ENCODE measurements at places on chromosomes 4 and X. TPM values are rescaled to one million over a fixed set of nuclear protein-coding genes. Genes with fewer than 3 reads are reported as not detected.
A peak's percentile ranks its signal among the peaks of the same experiment; 100 is the strongest.

DNA sequence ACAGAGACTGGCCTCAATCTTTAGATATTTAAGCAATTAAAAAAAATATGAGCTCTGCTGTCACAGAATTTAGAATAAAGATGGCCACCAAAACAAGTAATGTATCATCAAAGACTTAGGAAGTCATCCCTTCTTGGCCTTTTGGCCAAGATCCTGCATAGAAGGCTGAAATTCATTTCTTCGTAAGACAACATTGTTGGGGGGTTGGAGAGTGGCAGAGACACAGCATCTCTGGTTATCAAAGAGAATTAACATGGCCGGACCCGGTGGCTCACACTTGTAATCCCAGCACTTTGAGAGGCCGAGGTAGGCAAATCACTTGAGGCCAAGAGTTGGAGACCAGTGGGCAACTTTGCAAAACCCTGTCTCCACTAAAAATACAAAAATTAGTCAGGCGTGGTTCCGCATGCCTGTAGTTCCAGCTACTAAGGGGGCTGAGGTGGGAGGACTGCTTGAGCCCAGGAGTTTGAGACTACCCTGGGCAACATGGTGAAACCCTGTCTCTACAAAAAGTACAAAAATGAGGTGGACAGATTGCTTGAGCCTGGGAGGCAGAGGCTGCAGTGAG, 4.0 kb downstream of the PPM1K start:
- DNase-seq, result no peak

- no peak for DNase-seq
Observed at GRCh38 chr4:53599632-53600031, 8.3 kb upstream of the LNX1 start.

The NSG1 gene
- 3.0 TPM for total RNA-seq

DNA sequence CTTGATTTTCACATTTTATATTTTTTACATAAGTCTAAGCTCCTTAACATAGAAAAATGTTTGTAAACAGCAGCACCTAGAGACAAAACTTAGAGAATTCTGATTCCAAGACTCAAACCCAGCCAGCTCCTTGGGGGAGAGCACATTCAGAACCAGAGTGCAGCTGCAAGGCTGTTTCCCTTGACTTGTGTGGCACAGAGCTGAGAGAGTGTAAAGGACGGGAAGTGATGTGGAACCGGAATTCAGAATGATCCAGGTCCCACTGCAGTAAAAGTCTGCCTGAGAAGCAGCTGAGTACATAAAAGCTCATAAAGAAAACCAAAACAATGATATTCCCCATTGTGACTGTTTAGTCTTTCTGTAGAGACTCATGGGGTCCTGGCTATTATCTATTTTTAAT, 713.8 kb downstream of the RAB28 start:
- no peak for DNase-seq

The UGT2B28 gene
- not detected for total RNA-seq

DNA sequence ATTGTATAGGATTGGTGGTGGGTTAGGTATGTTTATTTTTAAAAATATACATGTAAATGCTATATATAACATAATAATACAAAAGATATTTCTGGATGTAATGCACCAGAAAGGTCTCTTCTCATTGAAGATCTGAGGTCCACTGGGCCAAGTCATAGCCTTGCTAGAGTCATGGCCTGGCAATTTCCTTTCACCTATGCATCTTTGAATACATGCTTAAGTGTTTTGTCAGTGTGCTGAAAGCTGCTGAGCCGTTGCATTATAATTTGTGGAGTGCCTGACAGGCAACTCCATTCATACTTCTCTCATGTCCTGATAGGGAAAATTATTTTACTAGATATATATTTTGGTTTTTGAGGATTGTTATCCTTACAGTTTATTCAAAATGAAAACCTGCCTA, 410.2 kb upstream of the CT83 start:
- DNase-seq, result no peak

GRCh38 chr4:20384456-20384855, 132.8 kb downstream of the SLIT2 start:
- DNase-seq, result no peak

DNA sequence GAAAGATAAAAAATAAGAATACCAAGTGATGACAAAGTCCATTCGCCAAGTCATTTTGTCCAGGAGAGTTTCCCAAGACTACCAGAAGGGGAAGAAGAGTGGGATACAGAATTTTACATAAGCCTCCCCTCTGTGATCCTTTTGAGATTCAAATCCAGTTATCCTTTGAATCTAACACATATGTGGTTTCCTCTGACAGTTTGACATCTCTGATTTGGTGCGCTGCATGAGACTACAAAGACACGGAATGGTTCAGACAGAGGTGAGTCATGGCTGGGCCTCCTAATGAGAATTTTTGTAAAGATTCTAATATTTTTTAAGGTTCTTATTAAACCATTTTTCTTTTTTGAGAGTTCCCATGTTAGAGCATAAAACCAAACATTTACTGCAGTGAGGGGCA, 38.3 kb downstream of the SLC10A6 start:
- DNase-seq, result no peak

The RBM47 gene
- 304 TPM for total RNA-seq

DNA sequence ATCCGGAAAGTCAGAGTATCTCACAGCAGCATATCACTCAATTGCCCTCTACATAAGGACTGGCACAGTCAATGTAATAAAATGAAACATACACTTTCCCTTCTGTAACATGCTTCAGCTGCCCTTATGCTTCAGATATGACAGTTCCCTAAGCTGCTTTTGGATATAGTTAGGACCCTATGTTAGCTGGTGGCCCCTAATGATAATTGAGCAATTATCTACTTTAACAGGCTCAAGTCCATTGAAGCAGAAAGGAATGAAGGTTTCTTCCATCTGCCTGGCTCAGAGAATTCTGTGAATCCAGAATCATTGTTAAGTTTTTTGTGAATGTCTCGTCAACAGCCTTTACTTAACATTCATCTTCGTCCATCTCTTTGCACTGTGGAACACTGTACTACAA, 951.2 kb upstream of the DIAPH2 start:
- no peak for DNase-seq

GRCh38 chr4:56727150-56727549, 46.1 kb upstream of the HOPX start:
- no peak for DNase-seq

GRCh38 chr4:77031544-77031943, 44.2 kb downstream of the CCNI start:
- no peak for DNase-seq

GRCh38 chr4:56310401-56311125, 76.7 kb downstream of the AASDH start:
- no peak for DNase-seq

The SHROOM2 gene
- 8.1 TPM for total RNA-seq

- DNase-seq, result no peak
Observed at GRCh38 chrX:11381464-11381863, 88.3 kb downstream of the AMELX start.

DNA sequence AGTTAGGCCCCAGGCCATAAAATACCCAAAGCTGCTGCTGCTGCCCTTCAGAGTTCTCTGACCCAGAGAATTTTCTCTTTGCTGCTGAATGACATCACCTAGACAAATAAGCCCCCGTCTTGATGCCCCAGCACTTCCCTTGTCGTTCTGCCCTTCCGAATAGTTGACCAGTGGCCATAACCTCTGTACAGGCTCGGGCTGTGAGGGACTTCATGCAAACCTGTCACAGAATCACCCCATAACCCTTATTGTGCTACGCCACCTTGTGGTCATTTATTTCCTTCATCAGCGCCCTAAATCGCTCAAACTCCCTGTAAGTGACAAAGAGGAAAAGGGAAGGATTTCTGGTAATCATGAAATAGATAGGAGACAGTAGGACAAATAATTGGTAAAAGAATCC, 18.8 kb downstream of the SPACA5 start:
- DNase-seq, result peak; percentile 28
